ENCODE measurements at places on chromosomes 1 and 21. TPM values are rescaled to one million over a fixed set of nuclear protein-coding genes. Genes with fewer than 3 reads are reported as not detected.
A peak's percentile ranks its signal among the peaks of the same experiment; 100 is the strongest.

LAMTOR5 gene
- polyA plus RNA-seq, result 442 TPM

C1orf141 gene
- not detected for polyA plus RNA-seq

OPRD1 gene
- 0.07 TPM for polyA plus RNA-seq

FLG2 gene
- polyA plus RNA-seq, result not detected

CYP4A11 gene
- polyA plus RNA-seq, result not detected

TMEM63A gene
- 18.5 TPM for polyA plus RNA-seq

IRF6 gene
- polyA plus RNA-seq, result 1.6 TPM

FAM72C gene
- 2.4 TPM for polyA plus RNA-seq

DNA sequence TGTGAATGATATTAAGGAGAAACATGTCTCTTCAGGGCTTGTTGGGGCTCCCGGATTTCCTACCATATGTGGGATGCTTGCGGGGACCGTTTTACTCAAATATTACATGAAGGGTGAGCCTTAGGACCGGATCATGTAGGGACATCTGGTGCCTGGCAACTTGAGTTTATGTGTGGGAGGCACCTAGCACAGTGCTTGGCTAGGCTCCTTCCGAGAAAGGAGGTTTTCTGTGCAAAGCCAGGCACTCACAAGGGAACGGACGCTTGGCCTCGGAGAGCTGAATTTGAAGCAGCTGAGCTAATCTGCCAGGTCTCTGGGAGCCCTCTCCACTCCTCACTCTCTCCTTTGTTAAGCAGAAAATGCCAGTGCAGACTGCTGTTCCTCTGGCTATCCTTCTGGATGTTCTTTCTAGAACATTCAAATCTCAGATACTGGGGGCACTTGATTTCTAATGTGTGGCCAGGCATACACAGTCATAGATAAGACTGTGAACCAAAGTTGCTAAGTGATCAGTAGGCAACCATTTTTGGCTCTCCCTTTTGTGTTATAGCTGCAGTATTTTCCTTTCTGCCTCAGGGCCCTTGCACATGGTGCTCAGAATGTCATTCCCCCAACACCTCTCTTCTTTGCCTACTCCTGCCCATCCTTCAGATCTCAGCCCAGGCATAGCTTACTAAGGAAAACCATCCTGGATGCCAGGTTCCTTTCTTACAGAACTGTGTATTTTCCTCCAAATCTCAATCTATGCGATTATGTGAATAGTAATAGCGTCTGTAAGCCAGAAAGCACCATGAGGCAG is 216.6 kb upstream of the CSF3R start:
- DNase-seq, result no peak

DNA sequence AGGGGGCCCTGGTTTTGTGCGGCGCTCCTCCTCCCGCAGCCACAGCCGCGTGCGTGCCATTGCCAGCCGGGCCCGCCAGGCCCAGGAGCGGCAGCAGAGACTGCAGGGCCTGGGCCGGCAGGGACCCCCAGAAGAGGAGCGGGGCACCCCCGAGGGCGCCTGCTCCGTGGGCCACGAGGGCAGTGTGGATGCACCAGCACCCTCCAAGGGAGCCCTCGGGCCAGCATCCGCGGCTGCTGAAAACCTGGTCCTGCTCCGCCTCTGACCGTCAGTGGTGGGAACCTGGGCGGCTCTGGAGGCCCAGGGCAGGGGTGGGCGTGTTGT is 21.5 kb downstream of the PANK4 start:
- DNase-seq, result peak; percentile 58

DNA sequence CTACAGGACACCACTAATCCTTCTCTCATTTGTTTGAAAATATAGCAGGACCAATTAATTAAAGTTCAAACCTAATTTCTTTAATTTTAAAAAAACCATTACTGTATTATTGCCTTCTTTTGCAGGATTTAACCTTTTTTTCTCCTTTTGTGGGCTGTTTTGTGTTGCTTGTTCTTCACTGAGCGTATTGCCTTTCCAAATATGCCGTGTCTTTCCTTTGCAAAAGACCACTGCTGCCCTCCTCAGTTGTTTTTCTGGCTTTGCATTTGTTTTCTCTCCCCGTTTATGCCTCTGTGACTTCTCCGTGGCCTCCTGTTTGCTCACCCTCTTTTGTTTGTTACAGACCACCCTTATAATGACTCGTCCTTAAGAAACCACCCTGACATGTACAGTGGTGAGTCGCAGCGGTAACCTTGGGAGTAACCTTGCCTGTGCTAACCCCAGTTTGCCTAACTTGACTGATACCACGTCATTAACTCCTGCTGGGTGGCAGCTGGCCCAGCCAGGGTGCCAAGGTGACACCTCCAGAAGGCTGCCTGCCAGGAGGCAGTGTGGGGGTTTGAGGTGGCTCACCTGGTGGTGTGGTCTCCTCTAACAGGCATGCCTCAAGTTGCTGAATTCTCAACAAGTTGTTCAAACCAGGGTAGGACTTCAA is 81.1 kb upstream of the CNTN2 start:
- no peak for DNase-seq

DNA sequence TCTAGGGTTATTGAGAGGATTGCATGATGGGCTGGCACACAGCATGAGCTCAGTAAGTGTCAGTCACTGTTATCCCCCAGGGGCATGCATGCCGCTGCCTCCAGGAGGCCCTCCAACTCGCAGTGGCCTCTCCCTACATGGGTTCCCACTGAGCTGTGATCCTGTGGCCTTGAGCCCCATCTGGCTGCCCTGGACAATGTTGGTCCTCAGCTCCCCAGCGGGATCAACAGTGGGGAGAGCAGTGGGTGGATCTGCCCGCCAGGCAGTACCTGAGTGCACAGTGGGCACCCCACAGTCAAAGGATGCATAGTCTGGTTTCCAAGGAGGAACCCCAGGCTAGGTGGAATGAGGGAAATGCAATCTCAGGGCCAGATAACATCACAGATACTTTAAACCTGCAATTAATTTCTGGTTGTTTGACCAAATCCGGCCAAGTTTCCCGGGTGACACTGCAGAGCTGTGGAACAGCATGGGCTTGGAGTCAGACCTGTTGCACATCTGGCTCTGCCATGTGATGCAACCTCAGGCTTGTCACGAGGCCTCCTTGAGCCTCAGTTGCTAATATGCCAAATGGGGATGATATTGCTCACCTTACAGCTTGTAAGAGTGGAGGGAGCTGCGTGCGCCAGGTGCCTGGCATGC is 9.3 kb downstream of the PADI3 start:
- no peak for DNase-seq

DNA sequence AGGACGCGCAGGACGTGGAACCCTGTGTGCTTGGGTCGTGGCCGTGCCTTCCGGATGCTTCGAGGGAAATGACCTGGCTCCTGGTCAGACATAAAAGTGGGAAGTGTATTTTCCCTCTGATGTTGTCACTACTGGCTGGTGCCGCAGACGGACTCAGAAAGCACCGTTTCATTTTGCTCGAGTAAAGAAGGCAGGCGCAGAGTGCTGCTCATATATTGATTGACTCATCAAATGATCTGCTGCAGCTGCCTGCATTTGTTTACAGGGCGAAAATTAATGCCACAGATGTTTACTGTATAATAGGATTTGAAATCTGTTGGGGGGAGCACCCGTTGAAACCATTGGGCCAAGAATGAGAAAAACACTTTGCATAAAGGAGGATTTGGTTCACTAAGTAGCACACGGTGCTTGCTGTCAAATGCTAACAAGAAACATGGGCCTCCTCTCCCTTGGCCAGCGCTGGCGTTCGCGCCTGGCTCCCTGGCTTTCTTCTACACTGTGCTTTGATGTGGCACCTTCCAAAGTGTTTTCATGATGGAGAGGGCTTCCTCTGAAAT is 365.5 kb downstream of the CAMTA1 start:
- no peak for DNase-seq

GRCh38 chr1:153742411-153743142 is 14.7 kb downstream of the INTS3 start:
- DNase-seq, result no peak

DNA sequence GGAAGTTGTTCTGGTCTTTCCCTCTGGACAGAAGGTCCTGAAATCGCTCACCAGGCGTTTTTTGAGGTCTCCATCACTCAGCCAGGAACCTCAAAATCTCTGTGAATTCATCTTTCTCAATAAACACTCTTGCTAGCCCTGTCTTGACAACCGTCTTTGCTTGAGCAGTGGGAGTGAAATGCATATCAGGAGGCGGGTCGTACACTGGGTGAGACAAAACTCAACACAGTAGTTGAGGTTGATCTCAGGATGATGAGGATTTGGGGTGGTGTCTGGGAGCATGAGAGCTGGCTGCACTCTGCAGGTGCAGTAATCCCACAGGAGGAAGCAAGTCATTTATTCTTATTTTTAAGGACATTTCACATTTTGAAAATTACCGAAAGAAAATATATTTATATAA is 1.9 kb downstream of the GPR25 start:
- no peak for DNase-seq

GRCh38 chr21:38444691-38445090 is 53.6 kb downstream of the ERG start:
- no peak for DNase-seq

- DNase-seq, result no peak
Measured at GRCh38 chr1:177872308-177872900, 97.5 kb downstream of the SEC16B start.

GRCh38 chr1:161962091-161962887 is 61.4 kb downstream of the OLFML2B start:
- DNase-seq, result no peak

DNA sequence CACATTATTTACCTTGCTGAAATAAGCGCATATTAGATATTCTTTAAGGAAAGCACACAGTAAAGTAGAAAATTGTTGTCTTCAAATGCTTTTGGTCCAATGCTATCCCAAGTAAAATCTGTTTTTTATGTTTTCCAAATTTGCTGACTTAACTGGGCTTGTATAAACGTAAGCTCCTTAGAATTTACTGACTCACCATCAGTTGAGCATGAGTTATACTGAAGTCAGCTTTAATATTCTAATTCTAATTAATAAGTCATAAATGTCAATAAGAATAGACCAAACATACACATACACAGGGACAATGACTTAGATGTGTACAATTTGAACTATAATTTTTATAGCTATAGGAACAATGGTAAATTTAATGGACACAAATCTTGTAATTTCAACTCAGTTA is 319.2 kb downstream of the TPR start:
- DNase-seq, result no peak

DNA sequence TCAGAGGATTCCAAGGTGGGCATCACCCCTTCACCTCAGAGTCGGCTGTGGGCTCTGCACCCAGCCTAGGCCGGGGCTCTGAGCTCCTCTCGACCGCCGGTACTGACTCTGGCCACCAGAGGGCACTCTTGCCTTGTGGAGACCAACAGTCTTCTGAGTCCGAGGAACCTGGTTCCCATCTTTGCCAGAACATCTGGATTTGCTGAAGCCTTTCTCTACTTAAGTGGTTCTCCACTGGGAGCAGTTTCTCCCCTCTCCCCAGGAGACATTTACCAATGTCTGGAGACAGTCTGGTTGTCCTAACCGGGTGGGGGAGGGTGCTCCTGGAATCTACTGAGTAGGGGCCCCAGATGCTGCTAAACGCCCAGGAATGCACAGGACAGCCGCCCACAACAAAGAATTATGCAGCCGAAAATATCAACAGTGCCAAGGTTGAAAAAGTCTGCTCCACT is 9.4 kb downstream of the ETV3L start:
- peak; percentile 88 for DNase-seq

DNA sequence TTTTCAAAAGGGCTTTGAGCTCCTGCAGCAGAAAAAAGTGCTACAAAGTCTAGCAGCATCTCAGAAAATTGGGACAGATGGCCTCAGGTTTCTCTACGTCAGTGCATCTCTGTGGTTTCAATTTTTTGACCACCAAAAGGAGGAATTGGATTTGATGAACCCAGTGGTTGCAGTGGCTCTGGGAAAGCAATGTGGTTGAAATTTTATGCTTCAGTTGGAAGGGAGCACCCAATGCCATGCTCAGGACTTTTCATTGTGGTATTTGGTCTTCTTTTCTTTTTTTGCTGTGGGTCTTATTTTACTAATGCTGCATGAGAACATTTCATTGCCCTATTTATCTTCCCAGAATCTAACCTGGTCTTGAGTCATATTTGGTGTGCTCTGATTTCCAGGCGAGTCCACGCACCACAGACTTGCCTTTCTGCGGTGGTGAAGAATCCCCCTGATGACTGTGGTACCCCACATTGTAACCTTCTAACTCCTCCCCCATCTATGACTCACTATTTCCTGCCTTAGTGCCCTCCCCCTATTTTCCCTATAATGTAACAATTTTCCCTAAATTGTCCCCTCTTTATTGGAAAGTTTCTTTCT is 56.7 kb downstream of the S1PR1 start:
- DNase-seq, result no peak

All from SK-N-SH (cell line).